ENCODE measurements at places on chromosomes 1 and 21. TPM values are rescaled to one million over a fixed set of nuclear protein-coding genes. Genes with fewer than 3 reads are reported as not detected.

Gene HES3
- total RNA-seq = not detected

Gene FAM72C
- 3.4 TPM for total RNA-seq

Gene ABCA4
- total RNA-seq = 0.36 TPM

Gene NBPF4
- 0.46 TPM for total RNA-seq

Gene GORAB
- 14.2 TPM for total RNA-seq

Data from Daoy (cell line).